Activated CD8-positive, alpha-beta memory T cell treated with anti-CD3 and anti-CD28 coated beads for 36 hours (primary cell): ENCODE measurements at places on chromosomes 11 and 22. TPM values are rescaled to one million over a fixed set of nuclear protein-coding genes. Genes with fewer than 3 reads are reported as not detected.

Gene PRODH
- 0.17 TPM for total RNA-seq

Gene ZDHHC24
- total RNA-seq, result 14.4 TPM

Gene MIOX
- total RNA-seq, result 0.42 TPM

Gene NXPE2
- total RNA-seq, result not detected

Gene OR52H1
- total RNA-seq, result not detected

Gene MMP8
- total RNA-seq, result not detected

Gene MDK
- total RNA-seq, result 1.6 TPM

Gene POU2AF2
- total RNA-seq, result not detected

Gene SEC14L2
- 7.7 TPM for total RNA-seq

Gene SERPING1
- not detected for total RNA-seq

Gene IGSF22
- total RNA-seq, result 0.92 TPM

Gene C11orf91
- not detected for total RNA-seq

Gene GAL
- 2.6 TPM for total RNA-seq

Gene GLYAT
- total RNA-seq, result not detected

Gene UBQLNL
- 0.10 TPM for total RNA-seq

Gene ASCL2
- total RNA-seq, result 2.8 TPM

Gene SMC1B
- 0.55 TPM for total RNA-seq

Gene DENND5A
- total RNA-seq, result 25.2 TPM

Gene MAPK8IP1
- 1.0 TPM for total RNA-seq

Gene RFPL1
- total RNA-seq, result not detected

Gene MRGPRF
- not detected for total RNA-seq

Gene OPCML
- not detected for total RNA-seq

Gene OR5A1
- total RNA-seq, result not detected

Gene OR8A1
- not detected for total RNA-seq

Gene FADS3
- total RNA-seq, result 9.7 TPM

Gene SLCO2B1
- total RNA-seq, result not detected

Gene CARD18
- total RNA-seq, result not detected

Gene CCDC81
- total RNA-seq, result 0.13 TPM

Gene CRYBB3
- not detected for total RNA-seq

Gene MMP12
- not detected for total RNA-seq

Gene MGAT3
- 0.19 TPM for total RNA-seq

Gene METTL15
- 15.8 TPM for total RNA-seq

Gene MMP13
- not detected for total RNA-seq

Gene IFITM10
- total RNA-seq, result 0.61 TPM

Gene GRM5
- not detected for total RNA-seq
